ENCODE measurements at places on chromosomes 12 and 14.
A peak's percentile ranks its signal among the peaks of the same experiment; 100 is the strongest.

DNA sequence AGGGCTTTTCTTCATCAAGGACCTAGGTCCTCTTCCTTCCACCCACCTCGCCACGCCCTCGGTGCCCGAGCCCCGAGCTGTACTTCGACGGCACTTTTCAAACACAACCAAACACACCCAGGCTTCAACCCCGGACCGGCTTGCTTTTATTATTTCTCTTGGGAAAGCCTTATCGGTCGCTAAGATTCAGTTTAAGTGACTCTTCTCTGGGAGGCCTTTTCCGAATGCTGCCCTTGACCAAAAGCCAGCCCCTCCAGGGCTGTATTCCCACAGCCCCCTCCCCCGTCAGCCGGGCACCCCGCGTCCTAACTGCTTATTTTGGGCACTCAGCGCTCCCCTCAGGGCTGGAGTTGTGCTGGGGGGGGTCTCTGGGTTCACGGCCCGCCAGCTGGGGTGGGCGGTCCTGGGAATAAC lies 644 bp upstream of the PPP4R4 start:
- DNase-seq = no peak

- DNase-seq = peak; percentile 84
Observed at GRCh38 chr12:26848156-26848825, 15.3 kb upstream of the ITPR2 start.

GRCh38 chr12:31444736-31445135 lies 118.8 kb upstream of the SINHCAF start:
- DNase-seq = no peak

DNA sequence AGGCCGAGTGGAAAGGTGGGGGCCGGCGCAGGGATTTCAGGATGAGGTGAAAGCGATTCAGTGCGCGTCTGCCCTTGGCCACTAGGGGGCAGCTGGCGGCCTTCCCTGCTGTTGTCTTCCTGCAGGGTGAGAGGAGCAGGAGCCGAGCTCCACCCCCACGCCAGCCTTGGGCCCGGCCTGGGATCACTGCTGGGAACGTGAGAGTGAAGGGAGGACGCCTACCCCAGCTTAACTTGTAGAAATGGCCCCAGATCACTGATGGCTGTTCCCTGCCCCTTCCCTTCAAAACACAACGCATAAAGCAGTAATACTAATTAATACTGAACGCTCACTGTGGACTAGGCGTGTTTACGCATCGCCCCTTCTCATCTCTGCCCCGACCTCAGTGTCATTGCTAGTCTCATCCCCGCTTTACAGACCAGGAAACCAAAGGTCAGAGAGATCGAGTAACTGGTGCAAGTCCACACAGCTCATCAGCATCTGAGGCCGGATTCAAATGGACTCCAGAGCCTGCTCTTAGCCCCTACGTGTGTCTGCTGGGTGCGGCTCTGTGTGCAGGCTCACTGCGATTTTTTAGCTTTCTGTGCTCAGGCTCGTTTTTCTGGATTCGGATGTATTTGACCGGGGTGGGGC lies 24.3 kb downstream of the MVK start:
- DNase-seq = peak; percentile 77

- DNase-seq = no peak
Observed at GRCh38 chr12:93922583-93923006, 225.8 kb upstream of the PLXNC1 start.

- no peak for DNase-seq
Observed at GRCh38 chr12:93706387-93706786, 29.2 kb downstream of the CRADD start.

DNA sequence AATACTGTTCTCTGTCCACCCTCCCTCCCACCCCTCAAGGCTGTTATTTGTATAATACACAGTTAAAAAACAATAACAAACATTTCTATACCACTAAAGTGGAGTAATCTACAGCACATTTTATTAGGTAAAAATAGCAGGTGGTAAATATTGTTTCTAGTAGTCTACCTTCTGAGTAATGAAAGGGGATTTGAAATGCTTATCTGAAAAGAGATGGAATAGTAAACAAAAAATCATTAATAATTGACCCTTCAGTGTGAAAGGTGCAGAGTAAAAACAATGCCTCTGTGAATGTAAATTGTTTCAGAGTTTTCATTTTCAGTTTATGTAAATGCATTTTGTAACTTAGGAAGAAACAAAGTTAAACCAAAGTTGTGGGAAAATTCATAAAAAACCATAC lies 321.2 kb downstream of the SLC16A7 start:
- no peak for DNase-seq

All from iris pigment epithelial cell (primary cell).